ENCODE measurements at places on chromosomes 1 and 21.

DNA sequence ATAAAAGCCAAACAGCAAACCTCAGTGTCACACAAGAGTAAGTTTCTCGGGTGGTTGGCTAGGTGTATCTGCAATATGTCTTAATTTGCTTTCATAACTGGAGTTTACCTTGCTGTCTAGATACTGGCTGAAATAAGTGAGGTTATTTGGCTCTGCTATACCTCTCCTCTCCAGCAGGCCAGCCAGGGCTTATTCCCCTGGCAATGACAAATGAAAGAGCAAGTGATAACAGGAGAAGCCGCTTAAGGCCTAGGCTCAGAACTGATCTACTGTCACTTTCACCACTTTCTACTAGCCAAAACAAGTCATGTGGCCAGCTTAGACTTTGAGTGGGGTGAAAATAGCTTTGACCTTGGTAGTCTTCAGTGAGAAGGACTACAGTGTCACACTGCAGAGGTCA is 4.8 kb upstream of the RPE65 start:
- no peak for DNase-seq

- DNase-seq, result no peak
These were observed 2.7 kb downstream of the IL10RB start for GRCh38 chr21:33268737-33269441.

DNA sequence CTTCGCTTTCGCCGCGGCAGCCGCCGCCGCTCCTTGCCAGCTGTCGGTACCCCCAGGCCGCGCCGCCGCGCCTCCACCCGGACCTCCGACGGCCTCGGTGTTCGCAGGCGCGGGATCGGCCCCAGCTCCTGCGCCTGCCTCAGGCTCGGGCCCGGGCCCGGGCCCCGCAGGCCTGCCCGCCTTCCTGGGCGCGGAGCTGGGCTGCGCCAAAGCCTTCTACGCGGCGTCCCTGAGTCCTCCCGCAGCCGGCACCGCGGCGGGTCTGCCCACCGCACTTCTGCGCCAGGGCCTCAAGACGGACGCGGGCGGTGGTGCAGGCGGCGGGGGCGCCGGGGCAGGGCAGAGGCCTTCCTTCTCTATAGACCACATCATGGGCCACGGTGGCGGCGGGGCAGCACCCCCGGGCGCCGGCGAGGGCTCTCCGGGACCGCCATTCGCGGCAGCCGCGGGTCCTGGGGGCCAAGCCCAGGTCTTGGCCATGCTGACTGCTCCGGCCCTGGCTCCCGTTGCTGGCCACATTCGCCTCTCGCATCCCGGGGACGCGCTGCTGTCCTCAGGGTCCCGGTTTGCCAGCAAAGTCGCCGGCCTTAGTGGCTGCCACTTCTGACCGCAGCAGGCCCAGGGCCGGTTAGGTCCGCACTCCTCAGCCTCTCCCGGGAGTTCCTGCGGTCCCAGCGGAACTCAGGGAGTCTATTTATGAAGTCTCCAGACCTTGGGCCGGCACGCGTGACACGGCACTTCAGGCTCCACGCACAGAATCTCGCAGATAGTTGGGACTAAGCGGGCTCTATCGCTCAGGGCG is 1.4 kb downstream of the FOXD2 start:
- DNase-seq, result no peak

GRCh38 chr1:172338295-172338735 is 82.2 kb upstream of the C1orf105 start:
- DNase-seq, result no peak

DNA sequence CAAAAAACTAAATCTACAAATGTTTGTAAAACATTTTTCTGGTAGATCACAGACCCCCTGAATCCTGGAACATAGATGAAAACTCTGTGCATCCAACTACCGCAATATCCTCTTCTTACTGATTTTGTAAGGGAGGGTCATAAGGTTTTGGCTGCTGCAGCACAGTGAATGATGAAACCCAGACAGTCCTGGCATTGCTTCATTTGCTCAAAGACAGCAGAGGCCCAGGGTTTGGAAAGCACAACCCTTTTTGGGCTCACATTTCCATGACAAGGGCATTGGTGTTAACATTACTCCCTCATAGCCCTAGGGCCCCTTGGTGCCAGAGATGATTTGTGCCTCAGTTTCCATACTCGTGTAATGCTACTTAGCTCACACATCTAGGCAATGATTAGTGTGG is 51.2 kb downstream of the PLXNA2 start:
- DNase-seq, result no peak

Data from activated CD8-positive, alpha-beta memory T cell treated with anti-CD3 and anti-CD28 coated beads for 4 hours (primary cell).